Midbrain (tissue), 1 donor: ENCODE measurements at places on chromosomes 3 and 15.

DNA sequence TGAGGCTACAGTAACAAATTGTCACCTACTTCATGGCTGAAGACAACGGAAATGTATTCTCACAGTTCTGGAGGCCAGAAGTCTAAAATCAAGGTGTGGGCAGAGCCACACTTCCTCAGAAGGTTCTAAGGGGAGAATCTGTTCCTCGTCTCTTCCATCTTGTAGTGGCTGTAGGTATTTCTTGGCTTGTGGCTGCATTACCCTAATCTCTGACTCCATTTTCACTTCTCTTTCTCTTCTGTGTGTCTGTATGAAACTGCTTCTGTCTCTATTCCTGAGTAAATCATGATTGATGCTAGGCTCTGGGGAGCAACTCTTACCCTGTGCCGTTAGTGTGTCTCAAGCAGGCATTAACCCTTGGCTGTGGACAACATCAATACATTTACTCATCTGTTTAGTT lies 164.7 kb downstream of the SQOR start:
- DNase-seq, result no peak

- DNase-seq, result no peak
Measured at GRCh38 chr3:67292356-67293121, 294.4 kb downstream of the KBTBD8 start.

- DNase-seq, result no peak
Measured at GRCh38 chr3:156630081-156630772, 44.2 kb upstream of the TIPARP start.

DNA sequence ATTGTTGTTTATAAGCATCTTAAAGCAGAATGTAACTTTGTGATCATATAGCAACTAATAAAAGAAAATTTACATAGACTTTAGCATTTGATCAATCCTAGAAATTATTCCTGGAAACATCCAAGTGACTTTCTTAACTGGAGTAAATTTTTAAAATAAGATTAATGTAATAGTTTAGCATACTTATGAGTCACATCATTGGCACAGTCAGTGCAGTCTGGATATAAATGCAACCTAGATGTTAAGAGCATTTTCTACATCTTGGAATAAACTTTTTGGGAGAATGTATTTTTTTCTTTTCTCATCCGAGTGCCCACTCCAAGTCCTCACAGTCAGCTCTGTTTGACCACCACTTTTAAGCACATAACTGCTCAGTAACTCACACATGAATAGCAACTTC lies 324.6 kb upstream of the PLSCR5 start:
- no peak for DNase-seq

DNA sequence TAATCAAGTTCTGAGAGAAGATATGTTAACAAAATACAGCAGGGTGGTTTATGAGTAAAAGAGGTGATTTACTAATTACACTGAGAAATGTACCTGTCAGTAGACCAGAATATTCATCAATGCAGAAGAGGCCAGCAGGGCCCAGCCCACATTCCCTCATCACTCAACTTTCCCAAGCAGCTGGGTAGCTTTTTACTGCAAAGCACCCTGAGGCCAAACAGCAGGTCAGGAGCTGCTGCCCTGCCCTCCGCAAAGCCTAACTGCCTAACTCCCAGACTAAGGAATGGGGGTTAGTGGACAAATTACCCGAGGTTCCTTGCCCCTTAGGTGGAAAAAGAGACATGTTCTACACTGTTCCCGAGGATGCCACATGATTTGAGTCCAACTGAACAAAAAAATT lies 108.2 kb downstream of the TBL1XR1 start:
- no peak for DNase-seq

- peak; percentile 42 for DNase-seq
Measured at GRCh38 chr15:57118013-57118799, 199.8 kb downstream of the TCF12 start.

DNA sequence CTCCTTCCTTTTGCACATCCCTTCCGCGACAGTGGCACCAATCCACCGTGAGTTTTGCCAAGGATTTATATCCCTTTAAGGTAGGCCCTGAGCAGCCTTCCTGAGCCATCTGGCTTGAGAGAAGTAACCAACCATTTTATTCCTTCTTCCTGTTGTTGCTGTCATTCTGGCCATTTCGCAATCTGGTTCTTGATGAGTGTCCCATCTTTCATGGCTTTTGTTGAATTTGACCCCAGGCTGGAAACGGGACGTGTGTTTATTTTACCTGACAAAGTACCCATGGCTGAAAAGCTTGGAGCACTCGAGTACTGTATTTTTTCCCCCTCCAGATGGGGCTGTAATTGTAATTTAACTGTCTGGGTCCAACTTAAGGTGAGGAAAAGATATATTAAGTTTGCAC lies 173.4 kb downstream of the WNT5A start:
- DNase-seq, result no peak

GRCh38 chr3:194125442-194125841 lies 10.5 kb upstream of the HES1 start:
- no peak for DNase-seq

DNA sequence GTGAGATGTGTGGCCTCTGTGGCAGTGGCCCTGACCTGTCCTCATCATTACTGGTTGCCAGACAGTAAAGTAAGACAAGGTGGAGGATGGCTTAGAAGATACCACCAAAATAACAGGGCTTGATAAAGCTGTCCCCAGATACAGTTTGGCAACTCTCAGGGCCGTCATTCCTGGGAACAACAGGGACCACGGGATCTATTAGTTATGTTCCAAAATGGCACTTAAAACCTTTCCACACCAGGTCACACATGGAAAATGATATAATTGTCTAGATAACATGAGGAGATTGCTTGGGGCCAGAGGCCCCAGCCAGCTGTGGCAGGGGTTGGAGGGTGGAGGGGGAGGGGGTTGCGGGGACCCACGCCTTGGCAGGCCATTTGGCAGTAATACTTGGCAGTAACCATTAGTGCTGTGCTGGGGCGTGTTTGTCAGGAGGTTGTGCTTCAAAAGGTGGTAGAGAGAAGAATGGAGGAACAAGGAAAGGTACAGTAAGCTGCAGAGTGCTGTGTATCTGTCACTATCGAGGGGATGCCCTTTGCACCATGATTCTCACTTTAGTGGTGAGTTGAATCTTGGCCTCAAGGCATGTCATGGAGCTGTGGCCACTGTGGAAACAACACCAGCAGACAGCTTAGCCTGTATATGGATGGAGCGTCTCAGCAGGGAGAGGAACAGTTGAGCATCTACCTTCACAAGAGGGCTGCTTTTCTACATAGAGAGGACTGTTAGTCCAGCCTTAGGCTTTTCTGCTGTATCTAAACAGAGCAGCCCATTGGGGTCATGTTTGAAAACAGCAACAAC lies 14.0 kb downstream of the PLCL2 start:
- DNase-seq, result no peak

DNA sequence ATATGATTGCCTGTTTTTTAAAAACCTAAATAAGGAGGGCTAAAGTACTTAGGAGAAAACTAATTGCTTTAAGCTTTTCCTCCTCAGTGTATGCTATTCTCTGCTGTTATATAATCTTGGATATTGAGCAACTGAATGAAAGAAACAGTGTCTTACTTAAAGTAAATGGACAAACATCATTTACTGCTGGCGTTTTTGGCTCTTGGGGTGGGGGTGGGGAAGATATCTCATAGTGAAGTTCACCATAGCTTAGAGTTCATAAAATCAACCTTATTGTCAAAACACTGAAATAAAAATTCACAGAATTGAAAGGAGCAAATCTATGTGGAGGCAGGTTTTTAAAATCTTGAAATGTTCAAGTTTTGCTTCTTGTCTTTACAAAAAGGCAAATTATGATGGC lies 256.4 kb upstream of the SOX2 start:
- peak; percentile 66 for DNase-seq

DNA sequence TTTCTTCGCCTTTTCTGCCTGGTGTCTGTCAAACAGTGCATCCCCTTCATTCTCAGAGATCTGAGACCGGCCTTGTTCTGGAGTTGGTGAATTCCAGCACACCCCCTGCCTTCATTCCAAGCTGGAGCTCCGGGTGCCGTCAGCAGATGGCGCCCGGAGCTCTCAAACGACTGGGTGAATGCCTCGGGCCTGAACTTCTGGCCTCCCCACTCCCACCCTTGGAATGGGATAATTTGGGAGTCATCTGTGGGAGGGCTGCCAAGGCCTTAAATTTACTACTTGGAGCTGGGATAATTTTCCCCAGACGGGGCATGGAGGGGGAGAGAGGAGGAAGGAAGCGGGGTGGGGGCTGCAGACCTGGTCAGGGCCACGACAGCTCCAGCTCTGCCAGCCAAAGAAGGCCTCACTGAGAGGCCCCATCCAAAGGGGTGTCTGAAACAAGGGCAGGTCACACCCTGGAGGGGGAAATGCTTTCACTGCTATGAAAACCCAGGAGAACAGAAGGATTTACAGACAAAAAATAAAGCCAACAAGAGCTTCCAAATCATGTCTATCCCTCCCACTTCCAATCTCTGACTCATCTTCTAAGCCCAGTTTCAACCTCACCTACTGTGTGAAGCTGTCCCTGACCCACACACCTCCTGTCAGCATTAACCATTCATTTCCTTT lies 187.9 kb downstream of the OPA1 start:
- DNase-seq, result peak; percentile 79

- DNase-seq, result no peak
Measured at GRCh38 chr3:61981060-61981459, 392.3 kb downstream of the FEZF2 start.

DNA sequence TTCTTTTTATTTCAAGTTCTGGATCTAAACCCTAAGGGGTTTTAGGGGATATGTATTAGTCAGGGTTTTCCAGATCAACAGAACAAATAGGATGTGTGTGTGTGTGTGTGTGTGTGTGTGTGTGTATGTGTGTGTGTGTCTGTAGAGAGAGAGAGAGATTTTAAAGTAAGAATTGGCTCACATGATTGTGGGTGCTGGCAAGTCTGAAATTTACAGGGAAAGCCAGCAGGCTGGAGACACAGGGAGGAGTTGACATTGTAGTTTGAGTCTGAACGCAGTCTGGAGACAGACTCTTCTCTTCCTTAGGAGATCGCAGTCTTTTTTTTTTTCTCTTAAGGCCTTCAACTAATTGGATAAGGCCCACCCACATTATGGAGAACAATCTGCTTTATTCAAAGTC lies 428.8 kb upstream of the TBL1XR1 start:
- DNase-seq, result no peak

DNA sequence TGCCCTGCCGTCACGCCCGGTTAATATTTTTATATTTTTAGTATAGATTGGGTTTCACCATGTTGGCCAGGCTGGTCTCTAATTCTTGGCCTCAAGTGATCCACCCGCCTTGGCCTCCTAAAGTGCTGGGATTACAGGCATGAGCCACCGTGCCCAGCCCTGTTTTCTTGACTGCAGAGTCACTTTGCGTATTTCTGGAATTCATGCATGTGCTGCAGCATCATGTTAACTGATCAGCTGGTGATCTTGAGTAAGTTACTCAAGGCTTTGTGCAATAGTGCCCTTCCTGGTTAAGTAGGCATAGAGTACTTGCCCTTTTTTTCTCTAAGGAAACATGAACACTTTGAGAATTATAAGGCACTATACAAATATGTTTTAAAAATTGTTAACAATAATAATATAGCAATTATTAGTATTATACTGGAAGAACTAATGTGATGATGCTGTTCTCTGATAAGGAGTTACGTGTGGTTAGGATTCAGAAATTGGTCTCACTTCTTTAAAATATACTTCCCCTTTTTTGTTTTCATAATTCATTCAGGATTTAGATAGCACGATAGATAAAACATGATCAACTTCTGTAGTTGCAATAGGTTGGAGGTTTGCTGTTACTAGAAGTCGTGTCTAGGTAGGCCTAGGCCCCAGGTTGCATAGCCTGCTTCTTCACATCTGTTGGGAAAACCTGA lies 33.6 kb downstream of the GPR171 start:
- DNase-seq, result no peak

- peak; percentile 31 for DNase-seq
Measured at GRCh38 chr15:71443538-71443937, 328.3 kb downstream of the THSD4 start.

DNA sequence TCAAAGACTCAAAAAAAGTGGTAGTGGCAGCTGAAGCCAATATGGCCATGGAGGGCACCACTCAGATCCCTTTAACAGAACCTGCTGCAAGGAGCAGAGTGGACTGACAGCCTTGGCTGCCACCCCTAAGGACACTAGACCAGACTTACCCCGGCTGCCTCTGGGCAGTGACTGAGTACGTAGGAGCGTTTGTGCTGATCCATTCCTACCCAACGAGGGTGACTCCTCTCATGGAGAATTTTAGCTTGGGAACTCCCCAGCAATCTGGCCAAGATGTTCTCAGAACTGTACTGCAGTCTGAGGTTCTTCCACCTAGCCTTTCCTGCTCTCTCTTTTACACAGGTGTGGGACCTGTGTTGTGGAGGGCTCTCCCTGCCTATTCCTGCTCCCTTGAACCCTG lies 22.1 kb downstream of the CLEC3B start:
- DNase-seq, result no peak

- DNase-seq, result no peak
Measured at GRCh38 chr3:140238646-140239314, 303.8 kb downstream of the CLSTN2 start.

GRCh38 chr3:108153451-108153981 lies 62.7 kb upstream of the CD47 start:
- no peak for DNase-seq

- no peak for DNase-seq
Measured at GRCh38 chr3:111769110-111769991, 89.7 kb upstream of the PHLDB2 start.

- DNase-seq, result no peak
Measured at GRCh38 chr15:39713846-39714245, 68.8 kb downstream of the FSIP1 start.

- DNase-seq, result no peak
Measured at GRCh38 chr15:100131321-100132224, 210.2 kb downstream of the ADAMTS17 start.

GRCh38 chr3:121710347-121710746 lies 39.2 kb downstream of the GOLGB1 start:
- no peak for DNase-seq

GRCh38 chr3:47741925-47742324 lies 39.8 kb downstream of the SMARCC1 start:
- DNase-seq, result no peak

- DNase-seq, result no peak
Measured at GRCh38 chr3:169699536-169700050, 36.1 kb upstream of the MECOM start.

DNA sequence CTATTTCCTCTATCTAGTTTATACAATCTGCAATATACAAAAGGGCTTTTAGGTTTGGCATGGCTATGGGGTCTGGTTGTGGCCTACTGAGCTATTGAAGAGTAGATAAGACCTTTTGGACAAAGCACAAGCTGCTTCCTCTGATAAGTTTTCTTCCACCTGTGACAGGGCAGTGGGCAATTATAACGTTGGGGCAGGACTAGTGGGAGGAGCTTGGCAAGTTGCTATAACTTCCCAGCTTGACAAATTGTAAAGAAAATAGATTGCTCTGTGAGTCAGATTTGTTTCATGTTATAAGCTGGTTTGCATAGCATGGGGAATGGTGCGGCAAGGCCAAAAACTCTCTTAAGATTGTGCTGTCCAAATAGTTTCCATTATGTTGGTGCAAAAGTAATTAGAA lies 64.9 kb downstream of the SLC7A14 start:
- no peak for DNase-seq

DNA sequence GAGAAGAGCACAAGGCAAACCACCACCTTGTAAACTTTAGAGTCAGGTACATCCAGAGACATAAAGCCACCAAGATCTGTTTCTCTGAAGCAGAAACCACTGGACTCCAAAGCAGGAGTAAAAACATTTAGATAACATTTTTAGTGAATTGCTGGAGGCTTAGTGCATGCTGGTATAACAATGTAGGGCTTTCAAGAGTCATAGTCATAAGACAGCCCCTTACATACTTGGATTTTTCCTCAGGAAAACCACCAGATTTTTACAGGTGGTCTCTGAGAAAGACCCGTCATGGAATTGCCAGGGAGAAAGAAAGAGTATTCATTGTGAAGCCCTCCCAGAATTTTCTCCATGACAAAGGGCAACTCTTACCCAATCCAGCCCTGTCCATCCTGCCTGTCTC lies 434.5 kb upstream of the NAALADL2 start:
- DNase-seq, result no peak
